ENCODE measurements at places on chromosomes 5 and 9. TPM values are rescaled to one million over a fixed set of nuclear protein-coding genes. Genes with fewer than 3 reads are reported as not detected.

DNA sequence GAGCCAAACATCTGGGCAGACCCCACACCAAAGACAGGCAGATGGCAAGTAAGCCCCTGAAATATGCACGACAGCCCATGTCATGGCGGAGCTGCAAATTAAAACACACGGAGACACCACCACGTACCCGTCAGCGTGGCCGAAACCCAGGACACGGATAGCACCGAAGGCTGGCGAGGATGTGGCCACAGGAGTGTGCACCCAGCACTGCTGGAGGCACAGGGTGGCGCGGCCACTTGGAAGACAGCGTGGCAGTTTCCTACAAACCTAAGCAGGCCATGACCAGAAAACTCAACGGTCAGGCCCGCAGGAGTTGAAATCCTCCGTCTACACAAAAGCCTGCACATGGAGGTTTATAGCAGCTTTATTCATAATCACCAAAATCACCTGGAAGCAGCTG is 12.8 kb downstream of the SLC9A3 start:
- DNase-seq, result no peak

DNA sequence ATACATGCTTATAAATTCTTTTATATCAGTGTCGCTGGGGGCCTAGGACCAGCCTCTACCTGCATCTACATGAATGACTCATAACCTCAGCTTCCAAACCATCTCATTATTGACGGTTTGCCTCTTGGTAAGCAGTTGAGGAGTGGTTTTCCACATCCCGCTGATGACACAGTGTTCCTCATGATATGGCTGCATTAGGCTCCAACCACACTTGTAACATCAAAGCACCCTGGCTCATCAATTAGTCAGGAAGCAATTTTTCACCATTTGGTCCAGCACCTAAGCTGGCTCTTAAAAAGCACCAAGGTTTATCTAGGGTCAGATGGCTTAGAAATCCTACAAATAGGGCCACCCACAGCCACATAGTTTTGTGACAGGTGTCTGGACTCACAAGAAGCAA is 402.4 kb downstream of the ARHGEF28 start:
- peak; percentile 88 for DNase-seq

DNA sequence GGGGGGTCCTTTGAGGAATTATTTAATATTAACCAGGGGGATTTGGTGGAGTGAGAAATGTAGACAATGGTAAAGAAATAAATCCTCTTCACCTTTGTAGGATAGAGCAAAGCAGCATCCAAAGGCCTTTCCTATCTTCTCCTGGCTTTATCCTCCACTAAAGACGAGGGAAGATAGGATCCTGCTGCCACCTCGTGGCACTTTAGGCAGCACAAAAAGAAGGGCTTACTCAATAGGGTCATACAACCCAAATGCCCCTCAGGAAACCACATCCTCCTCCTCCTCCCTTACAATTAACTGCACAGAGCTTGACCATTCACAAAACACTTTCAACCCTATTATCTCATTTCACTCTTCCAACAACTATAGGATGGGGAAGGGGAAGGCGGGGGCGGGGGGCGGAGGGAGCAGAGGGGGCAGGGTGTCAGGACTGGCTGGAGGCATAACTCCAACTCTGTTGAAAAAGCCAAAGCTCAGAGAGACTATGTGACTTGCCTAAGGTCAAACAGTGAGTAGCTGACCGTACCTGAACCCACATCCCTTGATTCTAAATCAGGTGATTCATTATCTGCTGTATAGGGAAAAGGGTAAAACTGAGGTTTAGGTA is 45.4 kb upstream of the MYOT start:
- peak; percentile 68 for DNase-seq

GRCh38 chr9:85914108-85914507 is 26.8 kb upstream of the NAA35 start:
- no peak for DNase-seq

- peak; percentile 3 for DNase-seq
Observed at GRCh38 chr9:103319979-103320378, 324.8 kb downstream of the CYLC2 start.

- no peak for DNase-seq
Observed at GRCh38 chr9:90774682-90775081, 26.9 kb upstream of the SYK start.

DNA sequence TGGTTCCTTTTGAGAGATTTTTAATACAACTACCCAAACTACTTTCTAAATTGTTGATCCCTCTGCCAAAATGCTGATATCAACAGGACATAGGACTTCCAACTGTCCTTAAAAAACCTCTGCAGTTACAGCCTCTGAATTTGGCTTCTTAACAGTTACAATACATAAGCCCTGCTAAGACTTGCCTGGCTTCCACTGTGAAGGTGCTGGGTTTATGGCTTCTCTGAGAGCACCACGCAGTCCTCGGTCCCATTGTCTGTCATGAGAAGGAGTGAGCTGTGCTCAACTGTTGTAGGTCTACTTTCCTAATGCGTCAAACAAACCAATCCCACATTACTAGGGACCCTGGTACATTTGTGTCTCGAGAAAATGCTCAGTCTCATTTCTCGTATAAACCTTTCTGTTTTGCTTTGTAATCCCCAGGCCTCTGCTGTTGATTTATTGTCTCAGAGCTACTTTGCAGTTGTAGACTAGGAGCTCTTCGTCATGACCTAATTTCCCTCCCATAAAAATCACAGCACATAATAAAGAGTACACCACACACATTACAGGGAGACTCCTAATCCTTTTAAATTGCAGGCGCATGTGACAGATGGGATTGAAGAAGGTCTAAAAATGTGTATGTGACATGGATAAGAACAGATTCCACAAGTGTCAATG is 274.9 kb downstream of the NR3C1 start:
- DNase-seq, result no peak

- DNase-seq, result peak; percentile 82
Observed at GRCh38 chr5:37696190-37697021, 143.4 kb downstream of the GDNF start.

- no peak for DNase-seq
Observed at GRCh38 chr5:171623551-171624097, 162.0 kb upstream of the SMIM23 start.

DNA sequence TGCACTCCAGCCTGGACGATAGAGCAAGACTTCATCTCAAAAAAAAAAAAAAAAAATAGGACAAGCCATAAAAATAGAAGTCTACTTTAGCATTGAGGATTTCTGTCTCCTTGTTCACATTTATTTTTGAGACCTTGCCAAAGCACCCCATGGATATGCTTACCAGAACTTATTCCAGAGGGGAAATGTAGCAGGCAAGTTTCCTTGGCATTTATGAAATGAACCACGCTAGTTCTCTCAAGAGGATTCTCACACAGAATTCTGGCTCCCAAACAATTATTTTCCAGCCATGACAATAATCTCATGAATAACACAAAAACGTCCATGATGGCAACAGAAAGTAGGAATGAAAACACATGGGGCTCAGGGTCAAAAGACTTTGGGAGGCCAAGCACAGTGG is 23.4 kb upstream of the GPX8 start:
- DNase-seq, result no peak

DNA sequence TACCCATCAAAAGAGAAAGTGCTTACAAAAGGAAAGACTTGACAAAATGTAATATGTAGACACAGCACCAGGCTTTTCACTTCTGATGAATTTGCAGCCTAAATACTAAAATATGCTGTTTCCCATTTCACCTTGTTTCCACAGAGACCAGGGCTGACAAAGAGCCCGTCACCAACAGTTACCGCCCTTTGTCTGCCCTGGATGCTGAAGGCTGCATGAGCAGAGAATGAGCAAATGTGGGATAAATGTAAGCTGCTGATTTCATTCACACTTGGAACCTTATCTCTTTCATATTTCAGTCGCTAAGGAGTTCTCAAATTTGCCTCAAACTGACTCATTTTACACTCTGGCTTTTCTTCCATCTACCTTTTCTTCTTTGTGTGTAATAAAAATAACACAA is 213.9 kb downstream of the TMEM167A start:
- no peak for DNase-seq

DNA sequence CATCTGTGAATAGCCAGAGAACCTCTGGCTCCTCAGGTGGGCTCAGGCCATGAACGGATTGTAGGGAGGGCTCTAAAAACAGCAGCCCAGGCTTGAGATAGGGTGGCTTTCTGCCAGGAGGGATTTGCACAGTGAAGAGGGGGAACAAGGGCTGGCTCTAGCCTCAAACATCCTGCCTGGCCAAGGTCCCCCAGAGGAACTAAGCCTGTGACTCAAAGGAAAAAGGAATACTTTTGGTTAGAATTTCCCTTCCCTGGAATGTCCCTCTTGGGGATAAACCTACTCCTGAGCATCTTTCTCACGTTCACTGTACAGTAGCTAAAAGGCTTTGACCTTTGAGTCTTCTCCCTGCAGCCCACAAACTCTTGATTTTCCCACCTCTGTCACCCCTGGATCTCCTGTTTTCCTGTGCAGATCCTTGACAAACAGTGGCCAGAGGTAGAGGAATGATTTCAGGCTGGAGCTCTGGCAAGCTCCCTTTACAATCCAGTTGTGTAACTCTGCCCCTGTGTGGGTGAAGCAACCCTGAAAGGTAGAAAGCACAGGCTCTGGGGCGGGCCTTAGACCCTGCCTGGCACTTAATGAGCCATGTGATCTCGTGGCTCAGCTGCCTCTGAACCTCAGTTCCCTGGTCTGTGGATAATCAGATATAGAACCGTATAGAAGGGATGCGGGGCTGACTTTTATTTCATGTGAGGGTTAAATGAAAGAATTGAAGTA is 17.4 kb downstream of the SEC61B start:
- peak; percentile 62 for DNase-seq

DNA sequence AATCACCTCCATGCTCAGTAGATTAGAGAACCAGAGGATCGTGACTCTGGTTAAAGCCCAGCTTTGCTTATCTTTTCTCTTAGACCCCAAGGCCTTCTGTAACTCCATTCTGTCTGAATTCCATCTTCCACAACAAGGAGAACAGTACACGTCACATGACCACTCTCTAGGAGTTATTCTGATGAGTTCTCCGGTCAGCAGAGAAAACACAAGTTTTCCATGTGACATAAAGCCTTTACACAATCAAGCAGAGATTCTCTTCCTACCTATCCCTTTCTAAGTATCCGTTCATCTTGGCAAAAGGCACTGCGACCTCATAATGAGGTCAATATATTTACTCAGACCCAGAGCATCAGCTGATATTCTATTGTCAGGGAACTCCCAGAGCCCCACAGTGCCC is 112.3 kb downstream of the TRPM6 start:
- DNase-seq, result no peak

DNA sequence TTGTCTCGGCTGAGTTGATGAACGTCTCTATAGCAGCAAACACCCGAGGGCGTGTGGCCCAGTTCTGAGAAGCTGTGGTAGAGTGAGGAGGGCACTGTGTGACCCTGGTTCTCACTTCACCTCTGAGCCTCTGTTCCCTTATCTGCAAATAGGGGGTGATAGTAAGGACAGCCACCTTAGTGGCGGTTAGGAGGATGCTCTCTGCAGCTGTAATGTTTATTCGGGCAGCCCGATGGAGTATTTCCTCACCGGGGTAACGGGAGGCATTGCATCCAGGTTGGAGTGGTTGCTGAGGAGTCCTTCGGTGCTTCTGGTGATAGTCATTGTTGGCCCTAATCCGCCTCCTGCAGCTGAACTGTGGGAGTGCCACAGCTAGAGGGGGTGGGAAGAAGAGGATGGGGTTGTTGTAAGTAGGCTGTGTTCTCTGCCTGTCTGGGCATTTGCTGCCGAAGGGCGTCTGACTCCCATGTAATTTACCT is 13.9 kb downstream of the PRRC2B start:
- DNase-seq, result no peak

GRCh38 chr9:97773723-97774122 is 76.6 kb upstream of the XPA start:
- DNase-seq, result peak; percentile 64

DNA sequence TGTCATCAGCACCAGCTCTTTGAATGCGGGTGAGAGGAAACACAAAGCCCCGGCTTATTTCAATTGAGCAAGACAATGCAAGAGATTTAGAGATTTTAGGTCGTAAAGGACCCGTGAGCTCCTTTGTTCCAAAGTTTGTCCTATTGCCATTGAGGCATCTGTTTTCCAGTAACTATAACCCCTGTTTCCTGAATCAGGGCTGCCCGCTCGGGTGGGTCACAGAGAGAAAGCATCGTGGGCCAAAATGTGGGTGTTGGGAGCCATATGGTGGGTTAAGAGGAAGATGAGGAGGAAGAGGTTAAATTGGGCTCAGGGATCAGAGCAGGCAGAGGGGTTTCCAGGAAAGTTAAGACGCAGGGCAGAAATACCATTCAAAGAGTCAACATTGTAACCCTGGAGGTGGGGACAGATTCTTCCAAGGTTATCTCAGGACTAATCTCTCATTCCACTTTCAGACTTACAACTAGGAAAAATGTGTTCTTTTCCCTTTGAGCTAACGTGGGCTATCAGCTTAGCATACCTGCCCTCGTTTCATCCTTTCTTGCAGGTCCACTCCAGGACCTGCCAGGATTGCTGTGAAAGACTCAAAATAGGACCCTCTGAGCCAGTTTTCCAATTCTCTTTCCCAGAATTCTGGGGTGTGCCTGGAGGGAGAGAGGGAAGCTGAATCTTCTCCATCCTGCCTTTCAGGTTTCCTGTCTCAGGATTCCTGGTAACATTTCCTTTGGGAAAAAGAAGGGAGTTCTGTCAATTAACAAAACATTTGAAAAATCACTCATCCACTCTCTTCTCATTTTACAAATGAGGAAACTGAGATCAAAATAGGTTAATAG is 95.5 kb upstream of the TAF11L2 start:
- DNase-seq, result no peak

DNA sequence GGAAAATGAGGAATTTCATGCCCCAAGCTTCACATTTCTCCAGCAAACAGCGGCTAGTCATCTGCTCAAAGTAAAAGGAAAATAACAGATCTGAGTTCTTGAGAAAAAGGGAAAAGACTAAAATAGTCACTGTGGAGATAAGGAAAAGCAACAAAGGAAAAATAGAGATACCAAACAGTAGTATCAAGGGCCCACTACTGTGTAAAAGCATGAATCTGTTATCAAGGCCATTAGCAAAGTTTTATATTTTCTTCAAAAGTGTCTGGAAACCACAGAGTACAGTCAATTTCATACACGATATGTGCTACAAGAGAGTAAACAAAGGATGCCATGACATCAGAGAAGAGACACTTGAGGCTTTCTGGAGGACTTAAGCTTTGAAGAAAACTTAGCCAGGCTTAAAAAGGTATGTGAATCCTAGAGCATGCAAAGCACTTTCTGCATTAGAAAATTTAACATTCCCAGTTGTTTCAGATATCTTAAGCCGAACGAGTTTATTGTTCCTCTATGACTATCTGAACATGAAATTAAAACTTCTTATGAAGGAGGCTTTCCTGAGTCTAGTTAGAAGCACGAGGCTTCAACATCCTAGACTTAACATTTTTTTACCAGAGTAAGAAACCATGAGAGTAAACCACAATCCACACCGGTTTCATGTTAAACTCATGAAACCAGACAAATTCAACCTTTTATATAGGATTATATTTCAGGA is 1.2 kb downstream of the TTC33 start:
- DNase-seq, result no peak

The VCAN gene
- total RNA-seq, result 7.5 TPM

The NME5 gene
- total RNA-seq, result not detected

The POU5F2 gene
- 0.10 TPM for total RNA-seq

The PPP3R2 gene
- total RNA-seq, result not detected

The CCDC192 gene
- not detected for total RNA-seq

The GMCL2 gene
- total RNA-seq, result not detected

The NMUR2 gene
- total RNA-seq, result not detected

The SLCO6A1 gene
- total RNA-seq, result not detected

The NKD2 gene
- not detected for total RNA-seq
